ENCODE measurements at places on chromosomes 5 and 9.

DNA sequence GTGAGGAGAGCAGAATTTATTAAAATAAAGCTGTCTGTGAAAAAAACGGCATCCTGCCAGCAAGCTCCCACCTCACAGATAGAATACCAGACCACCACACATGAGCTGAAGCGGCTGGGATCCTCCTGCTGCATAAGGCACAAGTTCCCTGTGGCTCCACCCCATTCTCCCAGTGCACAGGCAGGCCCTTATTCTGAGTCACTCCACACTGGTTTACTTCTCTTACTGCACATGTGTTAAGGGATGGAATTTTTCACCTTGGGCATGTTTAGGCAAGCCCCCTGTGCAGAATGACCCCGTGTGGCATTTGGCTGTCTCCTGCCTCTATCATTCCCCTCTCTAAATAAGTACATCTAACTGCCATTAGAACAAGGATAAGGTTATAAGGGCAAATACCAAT is 115.0 kb upstream of the ELAVL2 start:
- DNase-seq = no peak

DNA sequence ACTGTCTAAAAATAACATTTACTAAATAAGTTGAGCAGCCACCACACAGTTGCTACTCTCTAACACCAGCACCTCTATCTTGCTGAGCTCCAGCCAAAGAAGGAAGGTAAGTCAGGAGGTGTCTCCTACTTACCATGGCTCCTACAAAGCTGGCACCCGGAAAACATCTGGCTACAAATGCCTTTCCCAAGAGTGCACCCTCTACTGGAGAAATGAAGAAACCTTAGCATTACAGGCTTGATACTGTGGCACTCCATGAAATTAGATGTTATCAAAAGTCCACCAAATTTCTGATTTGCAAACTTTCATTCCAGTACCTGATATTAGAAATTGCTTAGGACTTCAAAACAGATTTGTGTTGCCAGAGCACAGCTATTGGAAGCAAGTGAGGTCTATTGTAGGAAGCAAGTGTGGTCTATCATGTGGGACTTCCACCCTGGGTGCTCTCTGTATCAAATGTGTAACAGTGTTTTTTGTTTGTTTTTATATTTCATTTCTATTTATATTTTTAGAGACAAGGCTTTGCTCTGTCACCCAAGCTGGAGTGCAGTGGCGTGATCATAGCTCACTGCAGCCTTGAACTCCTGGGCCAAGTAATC is 25.7 kb upstream of the RFK start:
- no peak for DNase-seq

DNA sequence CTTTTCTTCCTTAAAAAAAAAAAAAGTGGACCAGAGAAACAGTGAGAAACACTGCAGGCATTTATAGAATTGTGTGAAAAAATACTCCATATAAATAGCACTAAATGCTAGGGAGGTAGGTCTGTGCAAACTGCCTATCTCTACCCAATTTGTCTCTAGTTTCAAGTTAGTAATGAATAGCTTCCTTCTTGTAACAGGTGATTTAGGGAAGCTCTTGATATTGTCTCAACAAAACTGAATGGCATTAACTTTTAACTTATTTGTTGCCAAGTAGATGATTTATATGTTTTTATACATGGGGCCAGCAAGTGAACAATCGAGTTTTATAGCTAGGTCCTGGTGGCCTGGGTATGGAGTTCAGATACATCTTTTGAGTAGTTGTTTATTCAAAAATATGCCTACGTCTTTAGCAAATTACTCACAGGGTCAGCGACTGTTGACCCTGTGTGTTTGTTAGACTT is 283.6 kb downstream of the NR3C1 start:
- DNase-seq = no peak

DNA sequence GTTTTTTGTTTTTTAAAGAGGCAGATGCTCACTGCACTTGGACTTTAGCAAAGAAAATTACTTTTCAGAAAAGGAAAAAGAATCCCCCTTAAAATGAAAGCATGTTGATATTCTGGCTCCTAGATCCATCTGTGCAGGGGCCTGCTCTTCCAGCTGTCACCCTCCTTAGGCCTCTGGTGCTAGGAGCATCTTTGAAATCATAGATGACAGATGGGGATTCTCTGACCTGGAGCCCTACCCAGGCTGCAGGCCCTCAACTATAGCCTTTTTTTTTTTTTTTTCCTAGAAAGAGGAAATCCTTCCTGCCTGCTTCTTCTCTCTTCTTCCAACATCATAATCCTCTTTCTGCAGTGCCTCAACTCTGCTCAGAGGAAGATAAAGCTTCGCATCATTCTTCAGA is 16.3 kb upstream of the DCP2 start:
- DNase-seq = no peak

GRCh38 chr5:25484391-25484790 is 839.6 kb upstream of the CDH10 start:
- DNase-seq = no peak

DNA sequence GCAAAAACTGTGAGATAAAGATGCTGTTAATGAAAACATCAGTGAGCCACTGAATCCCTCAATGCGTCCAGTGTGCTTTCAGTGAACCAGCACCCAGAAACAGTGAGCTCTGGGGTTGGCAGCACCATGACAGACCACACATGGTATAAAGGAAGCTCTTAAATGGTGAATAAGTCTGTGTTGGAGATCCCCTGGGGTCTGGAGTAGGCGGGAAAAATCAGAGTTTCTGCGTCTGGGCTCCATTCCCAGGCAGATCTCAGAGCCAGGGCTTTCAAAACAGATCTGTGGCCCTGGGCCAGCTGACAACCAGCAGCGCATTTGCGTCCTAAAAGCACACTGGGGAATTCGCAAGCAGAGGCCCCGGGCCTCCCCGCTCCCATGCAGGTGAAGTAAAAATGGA is 233.5 kb downstream of the FRMD3 start:
- DNase-seq = no peak

DNA sequence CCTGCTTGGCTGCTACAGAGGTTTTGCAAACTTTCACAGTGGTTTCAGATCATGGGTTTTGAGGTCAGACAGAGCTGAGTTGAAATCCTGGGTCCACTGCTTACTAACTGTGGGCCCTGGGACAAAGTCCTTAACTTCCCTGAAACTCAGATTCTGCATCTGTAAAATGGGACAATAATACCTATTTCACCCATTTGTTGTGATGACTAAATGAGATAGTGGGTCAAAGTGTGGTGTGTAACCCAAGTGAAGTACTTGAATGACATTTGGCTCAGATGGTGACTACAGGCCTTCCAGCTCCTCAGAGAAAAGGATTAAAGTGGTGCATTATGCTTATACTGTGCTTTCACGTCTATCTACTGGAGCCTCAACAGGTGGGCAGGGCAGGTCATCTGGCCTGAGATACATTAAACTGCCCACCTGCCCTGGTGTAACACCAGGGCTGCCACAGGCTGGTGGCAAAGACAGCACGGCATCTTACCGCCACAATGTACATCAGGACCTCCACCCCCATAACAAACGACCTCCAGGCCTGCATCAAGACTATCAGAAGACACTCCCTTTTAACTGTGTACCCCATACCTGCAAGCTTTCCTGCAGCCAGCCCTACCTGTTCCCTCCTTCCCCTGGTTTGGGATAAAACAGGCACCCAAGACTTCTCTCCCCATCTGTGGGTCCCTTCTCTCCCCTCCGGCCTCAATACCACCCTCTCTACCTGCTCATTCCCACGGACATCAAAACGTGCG is 846 bp upstream of the TRAF1 start:
- no peak for DNase-seq

- no peak for DNase-seq
These were observed 996.8 kb downstream of the EFNA5 start for GRCh38 chr5:106673941-106674340.

- DNase-seq = no peak
These were observed 389.6 kb upstream of the COX7C start for GRCh38 chr5:86228147-86228546.

All from stimulated activated CD4-positive, alpha-beta T cell treated with anti-CD3 and anti-CD28 coated beads, Interleukin-1b, Interleukin-23, amount 100 ng/mL, for 4 hours (primary cell).